SK-N-SH (cell line): ENCODE measurements at places on chromosomes 1 and 21.
A peak's percentile ranks its signal among the peaks of the same experiment; 100 is the strongest.

DNA sequence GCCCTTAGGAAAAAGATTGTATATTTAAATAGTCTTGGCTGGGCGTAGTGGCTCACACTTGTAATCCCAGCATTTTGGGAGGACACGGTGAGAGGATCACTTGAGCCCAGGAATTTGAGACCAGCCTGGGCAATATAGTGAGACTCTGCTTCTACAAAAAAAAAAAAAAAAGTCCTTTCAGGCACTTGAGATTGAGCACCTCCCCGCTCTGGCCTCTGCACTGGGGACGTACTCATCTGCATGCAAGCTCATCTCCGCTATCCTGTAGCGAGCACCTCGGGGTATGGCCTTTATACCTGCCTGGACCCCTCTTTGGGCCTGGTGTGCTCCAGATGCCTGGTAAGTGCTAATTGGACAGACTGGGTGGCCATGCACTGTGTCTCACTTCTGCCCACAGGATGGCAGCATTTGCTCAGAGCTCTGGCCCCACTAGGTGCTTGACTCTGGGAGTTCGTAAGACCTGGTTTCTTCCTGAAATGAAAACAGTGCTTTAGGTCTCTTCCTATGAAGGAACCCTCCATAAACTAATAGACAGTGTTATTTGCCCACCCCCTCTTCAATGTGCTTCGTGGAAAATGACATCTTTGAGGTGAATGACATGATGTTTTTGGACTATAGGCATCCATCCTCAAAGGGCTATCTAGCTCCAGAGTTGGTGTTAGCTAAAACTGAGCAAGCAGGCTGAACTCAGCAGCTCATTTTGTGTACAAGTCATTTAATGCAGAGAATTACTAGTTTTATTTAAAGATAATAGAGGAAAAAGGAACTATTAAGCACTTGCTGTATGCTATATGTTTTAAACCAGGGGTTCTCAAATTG, 61.7 kb upstream of the ADAR start:
- DNase-seq: peak; percentile 89

DNA sequence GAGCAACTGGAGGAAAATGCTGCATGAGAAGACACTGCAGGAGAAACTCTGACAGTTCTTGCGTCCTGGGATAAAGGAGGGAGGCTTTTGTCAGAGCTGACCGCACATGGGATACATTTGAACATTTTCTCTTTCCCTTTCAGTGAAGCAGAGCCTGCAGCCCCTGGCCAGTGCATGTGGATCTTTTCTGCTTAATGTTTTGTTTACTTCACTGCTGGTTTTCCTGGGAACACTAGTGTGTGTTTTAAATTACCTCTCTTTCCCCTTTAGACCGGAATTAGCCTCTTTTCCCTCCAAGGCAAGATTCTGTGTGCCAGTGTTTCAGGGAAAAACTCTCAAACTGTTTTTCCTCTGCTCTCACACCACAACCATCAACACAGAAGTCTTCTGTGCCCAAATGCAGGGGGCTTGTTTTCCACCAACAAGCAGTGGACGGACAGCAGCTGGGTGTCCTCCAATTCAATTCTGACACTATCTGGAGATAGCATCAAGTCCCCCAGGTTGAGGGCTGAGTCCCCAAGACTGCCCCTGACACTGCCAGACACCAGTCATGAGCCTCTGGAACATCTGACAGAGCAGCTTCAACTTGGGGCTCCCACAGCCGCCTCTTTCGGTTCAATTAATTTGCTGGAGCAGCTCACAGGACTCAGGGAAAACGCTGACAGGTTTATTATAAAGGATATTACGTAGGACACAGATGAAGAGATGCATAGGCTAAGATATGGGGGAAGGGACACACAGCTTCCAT, 136.2 kb downstream of the RHOU start:
- DNase-seq: no peak

DNA sequence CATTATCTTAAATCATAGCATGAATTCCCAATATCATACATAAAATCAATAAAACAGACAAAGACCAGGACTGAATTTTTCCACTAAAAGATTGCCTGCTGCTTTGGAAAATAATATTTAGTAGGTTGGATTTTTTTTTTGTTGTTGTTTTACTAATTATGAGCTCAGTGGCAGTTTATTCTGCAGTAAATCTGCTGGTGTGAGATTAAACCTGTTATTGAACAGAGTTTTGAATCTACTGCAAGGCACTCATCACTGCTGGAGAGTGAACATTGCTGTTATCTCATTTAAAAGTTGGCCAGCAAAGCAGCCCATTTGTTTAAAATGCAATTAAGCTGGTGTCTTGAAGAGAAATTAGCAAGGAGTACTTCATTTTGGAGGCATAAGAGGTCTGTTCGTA, 986.1 kb downstream of the ADGRL2 start:
- no peak for DNase-seq

GRCh38 chr1:209132736-209133467, 450.6 kb upstream of the CAMK1G start:
- DNase-seq: no peak

GRCh38 chr21:38959692-38960061, 153.9 kb downstream of the ETS2 start:
- no peak for DNase-seq

GRCh38 chr1:119947468-119947867, 51.2 kb upstream of the ADAM30 start:
- DNase-seq: no peak

DNA sequence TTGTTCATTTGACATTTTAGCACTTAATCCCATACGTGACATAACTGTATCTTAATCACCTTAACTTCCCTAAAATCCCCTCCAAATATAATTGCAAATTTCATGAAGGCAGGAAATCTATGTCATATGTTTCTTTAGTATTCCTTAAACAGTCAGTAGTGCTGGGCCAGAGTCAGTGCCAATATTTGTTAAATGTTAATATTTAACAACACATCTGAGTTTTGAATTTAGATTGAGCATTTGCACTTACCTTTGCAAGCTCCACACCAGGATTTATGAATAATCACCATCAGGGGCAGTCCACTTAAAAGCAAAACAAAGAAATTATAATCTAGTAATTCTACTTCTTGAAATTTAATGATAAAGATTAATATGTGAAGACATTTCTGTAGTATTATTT, 5.3 kb downstream of the KTI12 start:
- DNase-seq: no peak

- DNase-seq: no peak
Measured at GRCh38 chr1:203121186-203122015, 6.1 kb upstream of the ADORA1 start.

DNA sequence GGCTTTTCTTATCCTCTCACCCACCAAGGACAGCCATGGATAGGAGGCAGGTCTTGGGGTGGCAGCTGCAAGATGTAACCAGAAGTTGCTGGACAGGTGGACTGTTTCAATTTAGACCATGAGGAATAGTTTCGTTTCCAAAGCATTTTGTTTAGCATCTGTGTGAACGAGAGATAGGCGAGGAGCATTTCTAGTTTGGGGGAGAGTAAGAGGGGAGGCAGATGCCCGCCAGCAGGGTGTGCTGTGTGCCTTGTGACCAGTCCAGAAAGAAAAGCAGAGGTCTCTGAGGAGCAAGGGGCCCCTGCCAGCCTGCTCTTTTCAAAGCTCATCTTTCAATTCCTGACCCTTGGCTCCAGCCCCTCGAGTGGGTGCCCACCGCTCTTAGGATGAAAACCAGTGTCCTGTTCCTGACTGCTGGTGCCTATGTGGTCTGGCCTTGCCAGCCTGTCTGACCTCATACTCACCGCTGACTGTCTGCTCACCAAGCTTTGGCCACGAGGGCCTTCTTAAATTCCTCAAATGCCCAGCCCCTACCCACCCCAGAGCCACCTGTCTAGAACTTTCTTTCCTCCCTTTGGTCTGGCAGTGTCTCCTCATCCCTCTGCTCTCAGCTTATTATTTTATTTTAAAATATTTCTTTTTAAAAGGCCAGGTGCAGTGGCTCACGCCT, 8.5 kb downstream of the SERINC2 start:
- no peak for DNase-seq

- no peak for DNase-seq
Measured at GRCh38 chr1:164664127-164664526, 105.1 kb downstream of the PBX1 start.
